Stimulated activated CD8-positive, alpha-beta memory T cell treated with anti-CD3 and anti-CD28 coated beads, Interleukin-7, amount 100 ng/mL, for 4 hours (primary cell): ENCODE measurements at places on chromosomes 13 and 19.

- no peak for DNase-seq
These were observed 8.3 kb upstream of the METTL21C start for GRCh38 chr13:102702965-102703725.

DNA sequence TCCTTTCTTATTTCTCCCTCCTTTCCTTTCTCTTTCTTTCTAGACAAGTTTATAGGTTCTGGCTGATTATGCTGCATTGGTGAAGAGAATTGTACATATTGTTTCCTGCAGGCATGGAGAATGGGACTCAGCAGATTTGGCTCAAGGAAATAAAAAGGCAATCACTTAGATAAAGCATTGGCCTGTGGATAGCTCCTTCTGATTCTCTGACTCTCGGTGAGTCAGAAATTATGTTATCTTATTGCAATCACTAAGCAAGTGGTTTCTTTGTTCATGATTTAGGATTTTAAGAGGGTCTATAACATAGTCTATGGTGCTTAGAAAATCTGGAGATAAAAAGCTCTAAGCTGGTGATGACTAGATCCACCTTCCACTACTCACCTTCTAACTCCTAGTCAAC, 54.0 kb upstream of the POSTN start:
- no peak for DNase-seq

- DNase-seq: no peak
These were observed 4.7 kb upstream of the MYBPC2 start for GRCh38 chr19:50427997-50428425.

GRCh38 chr13:33103457-33103856, 87.2 kb downstream of the KL start:
- DNase-seq: no peak

DNA sequence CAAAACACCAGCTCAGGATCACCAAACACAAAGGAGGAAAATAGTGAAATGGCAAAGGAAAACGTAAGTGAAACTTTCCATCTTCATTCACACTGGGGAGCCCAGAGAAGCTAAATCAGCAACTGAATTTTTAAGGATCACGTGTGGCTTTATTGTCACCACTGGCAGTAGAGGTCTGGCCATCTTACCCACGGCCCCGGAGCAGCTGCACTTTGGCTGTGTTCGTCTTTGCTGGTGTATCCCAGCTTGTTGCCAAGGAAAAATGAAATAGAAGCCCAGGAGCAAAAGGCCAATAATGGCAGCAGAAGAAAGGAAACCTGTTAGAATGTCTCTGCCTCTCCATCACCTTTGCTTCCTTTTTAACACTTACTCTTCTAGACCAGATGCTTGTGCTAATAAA, 274.7 kb downstream of the FOXO1 start:
- DNase-seq: no peak

DNA sequence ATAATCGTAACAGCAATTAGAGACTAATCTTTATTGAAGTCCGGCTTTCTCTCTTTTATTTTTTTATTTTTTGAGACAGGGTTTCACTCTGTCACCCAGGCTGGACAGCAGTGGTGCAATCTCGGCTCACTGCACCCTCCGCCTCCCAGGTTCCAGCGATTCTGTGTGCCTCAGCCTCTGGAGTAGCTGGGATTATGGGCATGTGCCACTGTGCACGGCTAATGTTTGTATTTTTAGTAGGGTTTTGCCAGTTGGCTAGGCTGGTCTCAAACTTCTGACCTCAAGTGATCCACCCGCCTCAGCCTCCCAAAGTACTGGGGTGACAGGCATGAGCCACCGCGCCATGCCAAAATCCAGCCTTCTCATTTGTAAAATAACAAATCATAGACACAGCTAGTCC, 3.7 kb downstream of the APOC2 start:
- no peak for DNase-seq

DNA sequence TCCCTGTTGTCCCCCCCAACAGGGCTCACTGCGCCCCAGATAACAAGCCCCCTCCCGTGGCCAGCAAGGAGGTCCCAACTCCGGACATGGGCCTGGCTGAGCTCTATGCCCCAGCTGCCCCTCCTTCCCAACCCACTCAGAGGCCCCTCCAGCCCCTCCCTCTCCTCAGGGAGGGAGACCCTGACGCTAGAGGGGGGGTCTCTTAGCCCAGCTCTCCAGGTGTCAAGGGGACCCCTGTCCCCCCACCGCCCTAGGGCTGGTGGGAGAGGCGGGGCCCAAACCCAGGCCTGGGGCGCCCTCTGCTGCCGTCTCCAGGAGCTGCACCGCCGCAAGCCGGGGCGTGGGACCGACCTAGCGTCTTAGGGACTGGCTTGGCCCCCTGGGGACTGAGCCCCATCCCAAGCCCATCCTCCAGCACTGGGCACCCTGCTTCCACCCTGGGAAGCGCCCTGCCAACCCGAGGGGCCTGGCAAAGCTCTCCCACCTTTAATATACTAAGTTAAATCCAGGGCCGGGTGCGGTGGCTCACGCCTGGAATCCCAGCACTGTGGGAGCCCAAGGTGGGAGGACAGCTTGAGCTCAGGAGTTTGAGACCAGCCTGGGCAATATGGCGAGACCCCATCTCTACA, 1.4 kb downstream of the GRIN3B start:
- peak; percentile 26 for DNase-seq

DNA sequence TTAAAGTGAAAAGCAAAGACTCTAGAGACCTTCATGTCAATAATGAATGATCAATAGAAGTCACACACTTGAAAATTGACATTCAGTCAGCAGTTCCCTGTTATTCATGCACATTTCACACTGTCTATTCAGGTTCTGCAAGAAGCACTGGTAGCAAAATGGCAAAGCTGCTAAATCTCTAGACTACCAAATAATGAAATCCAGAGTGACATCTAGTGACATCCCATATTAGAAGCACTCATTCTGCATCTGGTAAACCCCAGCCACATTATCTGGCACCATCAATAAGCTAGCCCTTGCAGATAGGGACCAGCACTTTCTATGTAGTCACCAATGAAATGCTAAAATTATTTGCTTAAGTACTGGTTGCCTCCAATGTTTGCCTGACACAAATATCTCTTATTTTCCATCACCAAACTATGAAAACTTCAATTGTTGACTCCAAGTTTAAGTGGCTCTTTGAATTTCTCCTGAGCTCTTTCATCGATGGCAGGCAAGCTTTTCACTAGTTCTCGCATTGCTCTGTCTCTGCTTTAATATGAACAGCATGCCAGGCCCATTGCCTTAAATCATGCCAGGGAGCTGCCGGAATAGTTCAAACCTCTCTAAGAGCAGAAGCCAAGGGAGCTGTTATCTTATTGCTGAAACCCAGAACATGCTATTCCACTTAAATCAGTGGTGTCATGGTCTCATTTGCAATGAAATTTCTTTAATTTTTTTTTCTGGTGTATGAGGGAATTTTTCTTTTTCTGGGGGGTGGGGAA, 409.9 kb downstream of the MZT1 start:
- DNase-seq: no peak

DNA sequence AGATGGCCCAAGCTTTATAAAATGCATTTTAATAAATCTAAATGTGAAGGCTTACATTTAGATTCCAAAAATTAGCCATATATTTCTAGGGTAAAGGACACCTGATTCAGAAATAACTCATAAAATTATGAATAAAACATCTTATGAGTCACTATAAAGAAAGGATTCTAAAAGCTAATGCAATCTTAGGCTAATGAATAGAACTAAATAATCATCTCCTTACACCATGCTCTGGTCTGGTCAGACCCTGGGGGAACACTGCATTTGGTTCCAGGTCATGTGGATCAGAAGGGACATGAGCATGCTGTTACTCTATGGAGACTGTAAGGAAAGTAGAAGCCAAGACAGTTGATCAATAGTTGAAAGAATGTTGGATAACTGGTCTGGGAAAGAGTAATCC, 370.4 kb downstream of the NDFIP2 start:
- no peak for DNase-seq

DNA sequence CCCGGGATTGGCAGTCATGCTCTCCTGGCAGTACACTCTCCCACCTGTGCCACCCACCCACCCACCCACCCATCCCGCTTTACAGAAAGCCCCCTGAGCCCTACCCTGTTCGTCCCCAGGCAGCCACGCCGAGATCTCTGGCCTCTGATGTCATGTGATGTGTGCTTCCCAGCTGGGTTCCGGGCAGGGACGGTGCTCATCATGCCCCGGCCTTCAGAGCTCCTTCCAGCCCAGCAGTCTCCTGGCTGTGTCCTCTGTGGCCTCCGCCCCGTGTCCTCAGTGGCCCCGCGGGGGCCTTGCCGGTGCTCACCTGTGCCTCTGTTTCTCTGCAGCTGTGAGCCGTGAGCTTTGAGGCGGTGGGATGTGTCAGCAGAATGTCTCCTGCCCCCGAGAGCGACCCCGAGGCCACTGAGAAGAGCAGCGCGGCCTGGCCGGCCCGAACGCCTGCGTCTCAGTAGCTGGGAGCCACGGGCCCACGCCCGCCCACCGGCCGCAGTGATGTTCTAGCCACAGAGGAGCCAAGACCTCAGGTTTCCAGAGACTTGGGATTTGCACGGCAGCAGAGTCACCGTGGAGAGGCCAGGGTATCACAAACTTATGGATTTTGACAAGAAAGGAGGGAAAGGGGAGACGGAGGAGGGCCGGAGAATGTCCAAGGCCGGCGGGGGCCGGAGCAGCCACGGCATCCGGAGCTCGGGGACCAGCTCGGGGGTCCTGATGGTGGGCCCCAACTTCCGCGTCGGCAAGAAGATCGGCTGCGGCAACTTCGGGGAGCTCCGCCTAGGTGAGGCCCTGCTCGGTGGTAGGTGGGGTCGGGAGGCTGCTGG, 28.4 kb downstream of the CSNK1G2 start:
- no peak for DNase-seq

DNA sequence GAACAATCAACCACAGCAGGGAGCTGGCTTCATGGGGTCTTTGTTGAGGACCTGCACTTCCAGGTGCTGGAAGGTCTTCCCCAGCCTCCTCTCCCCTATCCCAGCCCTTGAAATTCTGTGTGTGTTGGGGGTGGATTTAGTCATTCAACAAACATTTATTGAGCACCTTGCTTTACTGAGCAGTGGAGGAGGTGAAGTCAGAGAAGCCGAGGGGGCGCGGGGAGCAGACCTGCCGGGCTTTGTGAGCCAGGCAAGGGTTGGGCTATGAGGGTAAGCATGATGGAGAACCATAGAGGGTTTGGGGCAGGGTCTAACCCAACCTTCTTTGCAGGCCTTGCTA, 3.5 kb upstream of the C19orf85 start:
- DNase-seq: no peak

GRCh38 chr13:60165391-60166099, 1.8 kb upstream of the DIAPH3 start:
- no peak for DNase-seq

- no peak for DNase-seq
These were observed 39.8 kb downstream of the TNFRSF19 start for GRCh38 chr13:23609874-23610576.

GRCh38 chr13:72384879-72385278, 342.6 kb downstream of the MZT1 start:
- no peak for DNase-seq

- DNase-seq: no peak
These were observed 69.8 kb downstream of the KDM4B start for GRCh38 chr19:5038631-5039271.

DNA sequence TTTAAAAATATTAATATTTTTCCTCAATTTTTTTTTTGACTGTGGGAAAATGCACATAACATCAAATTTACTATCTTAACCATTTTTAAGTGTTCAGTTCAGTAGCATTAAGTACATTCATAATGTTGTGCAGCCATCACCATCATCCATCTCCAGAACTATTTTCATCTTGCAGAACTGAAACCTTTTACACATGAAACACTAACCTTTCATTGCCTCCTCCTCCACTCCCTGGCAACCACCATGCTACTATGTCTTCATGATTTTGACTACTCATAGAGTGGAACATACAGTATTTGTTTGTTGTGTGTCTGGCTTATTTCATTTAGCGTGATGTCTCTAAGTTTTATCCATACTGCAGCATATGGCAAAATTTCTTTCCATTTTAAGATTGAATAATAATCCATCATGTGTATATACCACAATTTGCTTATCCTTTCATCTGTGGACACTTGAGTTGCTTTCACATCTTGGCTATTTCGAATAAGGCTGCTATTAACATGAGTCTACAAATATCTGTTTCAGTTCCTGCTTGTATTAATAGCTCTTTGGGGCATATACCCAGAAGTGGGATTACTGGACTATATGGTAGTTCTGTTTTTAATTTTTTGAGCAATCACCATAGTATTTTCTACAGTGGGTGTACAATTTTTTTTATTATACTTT, 376.4 kb downstream of the MTUS2 start:
- no peak for DNase-seq

- DNase-seq: no peak
These were observed 28.9 kb downstream of the ZFR2 start for GRCh38 chr19:3839941-3840340.

GRCh38 chr19:45138303-45138751, 22.5 kb downstream of the NKPD1 start:
- DNase-seq: no peak

- no peak for DNase-seq
These were observed 16.9 kb downstream of the CEACAM1 start for GRCh38 chr19:42511340-42511739.

DNA sequence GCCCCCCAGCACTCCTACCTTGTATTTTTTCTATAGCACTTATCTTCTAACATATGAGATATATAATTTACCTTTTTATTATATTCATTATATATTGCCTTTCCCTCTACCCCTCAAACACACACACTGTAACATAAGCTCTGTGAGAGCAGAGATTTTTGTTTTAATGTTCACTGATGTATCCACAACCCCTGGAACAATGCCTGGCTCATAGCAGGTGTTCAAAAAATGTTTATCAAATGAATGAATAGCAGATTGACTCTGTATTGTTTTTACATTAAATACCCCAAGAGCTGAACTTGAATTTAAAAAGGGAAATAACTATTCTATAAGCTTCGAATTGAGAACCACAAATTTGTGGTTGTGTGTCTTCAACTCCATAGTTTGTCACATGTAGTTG, 11.0 kb downstream of the POLR1D start:
- no peak for DNase-seq

DNA sequence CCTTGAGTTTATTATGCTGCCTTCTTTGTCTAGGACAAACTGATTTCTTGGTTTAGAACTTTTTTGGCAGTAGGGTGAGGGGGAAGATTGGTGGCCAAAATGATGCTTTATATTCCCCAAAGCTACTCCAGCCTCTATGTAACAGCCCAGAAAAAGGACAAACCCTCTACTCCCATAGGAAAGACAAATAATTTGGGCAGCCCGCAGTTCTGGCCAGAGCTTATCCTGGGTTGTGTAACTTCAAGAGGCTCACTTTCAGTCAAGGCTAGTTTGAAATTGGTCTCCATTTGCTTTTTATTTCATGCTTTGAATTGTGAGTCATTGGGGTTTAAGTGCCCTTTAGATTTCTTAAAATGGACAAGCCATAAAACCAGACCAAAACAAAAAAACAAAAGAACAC, 142.3 kb downstream of the OLFM4 start:
- DNase-seq: no peak
